GM12865 (cell line): ENCODE measurements at places on chromosomes 6 and 20.

GRCh38 chr6:52900536-52900935 lies 9.0 kb downstream of the GSTA3 start:
- no peak for DNase-seq

GRCh38 chr6:123668063-123668462 lies 31.3 kb upstream of the TRDN start:
- no peak for DNase-seq

DNA sequence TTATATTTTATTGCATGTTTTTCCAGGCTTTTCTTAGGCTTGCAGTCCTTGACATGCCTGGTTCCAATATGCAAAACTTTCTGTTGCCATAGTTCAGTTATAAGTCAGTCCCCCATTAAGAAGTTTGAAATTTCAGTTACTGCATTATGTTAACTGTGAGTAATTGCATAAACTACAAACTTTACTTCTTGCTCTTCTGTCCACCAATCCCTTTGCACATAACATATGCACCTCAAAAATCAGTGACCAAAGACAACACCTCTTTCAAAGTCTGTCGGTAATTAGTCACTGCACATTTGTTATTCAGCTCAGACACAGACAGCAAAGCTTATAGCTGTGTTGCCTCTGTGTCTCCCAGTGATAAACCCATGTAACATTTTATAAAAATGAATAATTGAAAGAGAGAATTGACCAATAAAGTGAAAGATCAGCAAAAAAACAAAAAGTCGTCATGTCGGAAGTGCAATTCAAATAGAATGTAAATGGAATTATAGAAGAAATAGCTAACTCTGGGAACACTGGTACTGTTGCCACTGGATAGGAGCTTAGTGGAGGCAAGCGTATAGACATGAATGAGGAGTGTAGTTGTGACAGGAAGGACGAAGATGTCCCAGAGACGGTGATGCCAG lies 50.3 kb upstream of the BTBD3 start:
- no peak for DNase-seq

DNA sequence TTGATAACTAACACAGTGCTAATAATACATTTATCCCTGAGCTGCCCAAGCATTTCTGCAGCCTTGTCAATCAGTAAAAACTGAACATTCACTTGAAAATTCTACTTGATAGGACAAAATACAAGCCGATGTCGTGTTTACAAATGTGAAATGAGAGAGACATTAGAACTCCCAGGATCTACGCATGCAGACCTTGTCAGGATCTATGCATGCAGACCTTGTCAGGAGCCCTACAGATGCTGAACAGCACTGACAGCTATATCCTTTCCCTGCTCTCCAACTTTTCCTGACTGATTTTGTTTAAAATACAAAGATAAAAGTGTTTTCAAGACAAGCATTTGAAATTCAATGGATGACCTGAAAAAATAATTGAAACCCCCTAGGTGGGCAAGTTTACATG lies 28.9 kb downstream of the INSM1 start:
- DNase-seq: no peak

DNA sequence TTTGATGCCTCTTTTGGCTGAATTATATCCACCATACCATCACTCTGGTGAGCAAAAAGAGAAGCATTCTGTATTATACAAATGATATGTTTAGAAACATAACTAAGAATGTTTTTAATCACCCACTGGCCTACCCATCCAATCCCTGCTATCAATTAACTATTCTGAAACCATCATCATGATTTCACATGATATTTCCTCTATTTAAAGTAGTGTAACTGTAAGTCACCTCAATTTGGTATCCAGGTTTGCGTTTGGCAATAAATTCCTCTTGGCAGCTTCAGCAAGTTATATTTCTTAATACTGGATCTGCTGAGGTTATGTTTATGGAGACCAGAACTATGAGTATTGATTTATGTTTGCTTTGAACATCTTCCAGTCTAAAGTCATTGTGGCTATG lies 332.1 kb downstream of the UTRN start:
- no peak for DNase-seq

DNA sequence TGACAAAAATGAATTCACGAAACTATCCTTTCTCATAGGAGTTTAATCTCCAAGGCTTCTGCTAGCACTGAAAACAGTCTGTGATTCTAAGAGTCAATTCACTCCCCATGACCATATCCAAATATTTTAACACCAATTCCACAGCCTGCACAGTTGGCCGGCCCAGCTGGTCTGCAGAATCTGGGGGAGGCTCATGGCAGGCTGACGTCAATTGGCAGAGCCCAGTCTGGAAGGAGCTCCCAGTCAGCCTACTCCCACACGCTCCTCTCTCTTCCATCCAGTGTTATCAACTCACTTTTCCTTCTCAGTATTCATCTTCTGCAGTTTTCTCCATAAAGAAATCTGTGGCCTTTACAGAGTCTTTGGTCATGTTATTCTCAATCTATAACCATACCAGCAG lies 111.0 kb downstream of the TBXT start:
- DNase-seq: no peak

DNA sequence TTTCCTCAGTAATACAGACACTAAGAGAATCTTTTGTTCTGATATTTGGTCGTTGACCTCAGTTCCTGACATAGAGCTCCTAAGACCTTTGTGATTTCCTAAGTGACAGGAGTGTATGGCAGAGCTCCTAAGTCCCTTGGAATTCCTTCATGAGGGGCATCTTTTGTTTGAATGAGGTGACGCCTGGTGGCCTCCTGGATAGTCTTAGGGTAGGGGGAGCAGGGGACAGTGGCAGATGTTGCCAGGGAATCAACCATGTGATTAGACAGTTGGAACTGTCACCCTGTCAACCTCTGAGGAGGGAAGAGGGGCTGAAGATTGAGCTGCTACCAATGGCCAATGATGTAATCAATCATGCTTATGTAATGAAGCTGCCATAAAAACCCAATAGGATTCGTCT lies 67.0 kb downstream of the DST start:
- no peak for DNase-seq

DNA sequence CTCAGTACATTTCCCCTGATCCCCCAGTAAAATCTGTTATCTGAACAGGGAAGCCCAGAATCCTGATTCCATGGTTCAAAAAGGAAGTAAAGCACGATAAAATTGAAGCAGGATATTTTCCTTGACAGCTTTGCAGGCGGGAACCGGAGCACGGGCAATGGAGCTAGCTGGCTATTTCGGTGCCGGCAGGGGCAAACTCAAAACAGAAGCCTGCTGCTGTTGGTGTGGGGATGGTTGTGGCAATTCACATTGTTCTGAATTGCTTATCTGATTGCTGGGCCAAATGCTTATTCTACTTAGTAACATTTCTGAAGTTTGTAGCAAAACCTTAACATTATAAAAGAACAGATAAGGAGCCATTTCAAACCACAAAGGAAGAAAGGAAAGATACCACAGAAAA lies 172.4 kb downstream of the MMS22L start:
- no peak for DNase-seq

DNA sequence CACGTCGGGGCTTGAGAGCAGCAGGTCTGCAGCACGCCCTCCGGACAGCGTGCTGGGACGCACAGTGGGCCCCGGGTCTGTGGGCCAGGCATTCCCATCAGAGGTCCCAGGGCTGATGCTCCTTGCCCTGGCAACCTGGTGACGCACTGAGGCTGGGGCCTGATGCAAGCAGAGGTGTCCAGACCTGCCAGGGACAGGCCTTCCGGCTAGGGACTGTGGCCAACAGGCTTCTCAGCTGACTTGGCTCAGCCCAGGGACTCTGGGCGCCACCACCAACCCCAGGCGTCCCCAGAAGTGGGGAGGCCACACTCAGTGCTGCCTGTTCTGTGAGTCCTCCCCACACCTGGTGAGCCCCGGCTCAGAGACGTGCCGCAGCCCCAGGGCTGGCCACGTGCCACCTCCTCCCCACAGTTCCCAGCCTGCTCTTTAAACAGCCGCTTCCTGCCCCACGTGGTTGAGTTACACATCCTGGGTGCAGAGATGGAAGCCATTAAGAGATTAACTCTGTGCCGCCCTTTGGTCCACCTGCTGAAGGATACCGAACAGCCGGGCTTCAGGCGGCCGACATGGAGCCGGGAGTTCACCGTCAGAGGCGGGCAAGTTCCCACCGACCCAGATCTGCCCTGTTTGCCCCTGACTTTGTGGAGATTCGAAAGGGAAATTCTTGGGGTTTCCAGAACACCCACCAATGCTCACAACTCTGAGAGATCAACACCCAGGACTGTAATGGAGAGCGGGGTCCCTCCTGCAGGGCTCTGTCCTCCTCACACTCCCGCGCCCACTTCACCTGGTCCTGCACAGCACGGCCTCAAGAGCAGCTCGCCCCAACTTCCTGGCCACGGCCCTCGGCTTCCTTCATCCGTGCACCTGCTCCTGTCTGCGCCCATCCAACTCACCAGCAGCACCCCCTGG lies 37.6 kb upstream of the ZBP1 start:
- no peak for DNase-seq

DNA sequence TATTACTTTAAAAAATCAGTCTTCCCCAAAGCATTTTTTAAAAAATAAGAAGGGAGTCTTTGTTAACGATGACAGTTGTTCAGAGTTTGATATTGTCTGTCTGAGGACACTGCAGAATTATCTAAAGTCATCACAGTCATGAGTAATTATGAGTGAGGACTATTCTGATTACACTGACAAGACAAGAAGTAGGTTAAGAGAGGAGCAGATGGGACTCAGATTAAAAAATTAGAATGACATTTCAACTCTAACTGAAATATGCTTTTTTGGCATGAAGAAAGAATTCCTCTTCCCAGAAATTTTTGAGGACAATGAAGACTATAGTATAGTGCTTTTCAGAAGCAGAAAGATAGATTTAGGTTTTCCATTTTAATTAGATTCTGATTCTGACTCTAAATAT lies 456.5 kb downstream of the EPHA7 start:
- no peak for DNase-seq

GRCh38 chr20:60732322-60732721 lies 519.7 kb upstream of the CDH4 start:
- no peak for DNase-seq

- peak; percentile 6 for DNase-seq
Observed at GRCh38 chr6:137542713-137543112, 48.5 kb upstream of the OLIG3 start.

DNA sequence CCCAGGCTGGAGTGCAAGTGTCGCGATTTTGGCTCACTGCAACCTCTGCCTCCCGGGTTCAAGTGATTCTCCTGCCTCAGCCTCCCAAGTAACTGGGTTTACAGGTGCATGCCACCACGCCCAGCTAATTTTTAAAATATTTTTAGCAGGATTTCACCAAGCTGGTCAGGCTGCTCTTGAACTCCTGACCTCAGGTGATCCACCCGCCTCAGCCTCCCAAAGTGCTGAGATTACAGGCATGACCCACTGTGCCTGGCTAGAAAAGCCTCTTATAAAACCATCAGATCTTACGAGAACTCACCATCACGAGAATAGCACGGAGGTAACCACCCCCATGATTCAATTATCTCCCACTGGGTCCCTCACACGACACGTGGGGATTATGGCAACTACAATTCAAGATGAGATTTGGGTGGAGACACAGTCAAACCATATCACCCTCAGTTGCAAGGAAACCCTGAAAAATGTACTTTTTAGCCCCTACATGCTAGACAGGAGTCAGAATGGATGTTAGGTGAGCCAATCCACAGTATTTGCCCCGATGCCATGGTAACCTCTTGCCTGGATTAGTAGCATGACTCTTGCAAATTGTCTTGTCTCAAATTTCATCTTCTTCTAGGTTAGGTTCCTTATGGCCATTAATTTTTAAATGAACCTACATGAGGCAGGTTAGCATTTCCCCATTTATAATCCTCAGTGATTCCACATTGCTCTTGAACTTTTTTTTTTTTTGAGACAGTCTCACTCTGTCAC lies 17.1 kb upstream of the SASH1 start:
- DNase-seq: no peak

GRCh38 chr20:23456409-23456808 lies 3.7 kb upstream of the CST11 start:
- no peak for DNase-seq

- no peak for DNase-seq
Observed at GRCh38 chr6:164148788-164149187, 734.3 kb downstream of the QKI start.

DNA sequence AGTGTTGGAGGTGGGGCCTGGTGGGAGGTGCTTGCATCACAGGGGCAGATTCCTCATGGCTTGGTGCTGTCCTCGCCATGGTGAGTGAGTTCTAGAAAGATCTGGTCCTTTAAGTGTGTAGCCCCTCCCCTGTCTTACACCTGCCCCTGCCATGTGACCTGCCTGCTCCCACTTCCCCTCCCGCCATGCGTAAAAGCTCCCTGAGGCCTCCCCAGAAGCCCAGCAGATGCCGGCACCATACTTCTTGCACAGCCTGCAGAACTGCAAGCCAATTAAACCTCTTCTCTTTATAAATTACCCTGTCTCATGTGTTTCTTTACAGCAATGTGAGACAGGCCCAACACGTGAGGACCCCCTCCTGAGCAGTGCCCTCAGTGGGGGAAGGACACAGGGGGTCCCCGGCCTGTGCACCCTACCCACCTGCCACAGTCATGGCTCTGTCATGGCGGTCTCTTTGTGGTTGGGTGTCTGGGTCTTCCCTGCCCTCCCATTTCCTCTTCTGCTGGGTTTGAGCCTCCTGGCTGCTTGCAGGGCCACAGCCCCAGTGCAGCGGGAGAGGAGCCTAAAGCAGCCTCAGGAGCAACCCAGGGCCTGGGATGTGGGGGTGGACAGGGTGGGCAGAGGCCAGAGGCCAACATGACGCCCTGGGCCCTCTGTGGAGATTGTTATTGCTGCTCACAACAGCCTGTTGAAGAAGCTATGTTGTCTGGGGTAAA lies 87.2 kb upstream of the QKI start:
- DNase-seq: no peak

GRCh38 chr6:69422475-69422874 lies 374.3 kb downstream of the LMBRD1 start:
- DNase-seq: no peak

- no peak for DNase-seq
Observed at GRCh38 chr20:63206878-63207277, 9.1 kb downstream of the YTHDF1 start.

DNA sequence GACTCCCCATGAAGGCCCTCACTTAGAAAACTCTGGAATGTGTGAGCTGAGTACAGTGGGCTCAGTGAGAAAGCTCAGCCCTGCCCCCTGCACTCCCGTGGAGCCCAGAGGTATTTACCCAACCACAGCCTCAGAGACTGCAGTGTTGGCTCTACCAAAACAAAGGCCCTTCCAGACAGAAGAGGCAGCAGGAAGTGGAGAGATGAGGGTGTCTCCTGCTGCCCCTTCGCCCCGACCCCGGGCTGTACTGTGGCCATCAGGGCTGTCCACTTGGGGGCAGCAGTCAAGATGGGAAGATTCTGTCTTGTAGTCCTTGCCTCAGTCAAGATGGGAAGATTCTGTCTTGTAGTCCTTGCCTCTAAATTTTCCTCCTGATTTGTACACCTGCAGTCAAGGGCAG lies 341.3 kb downstream of the TAF4 start:
- DNase-seq: no peak

DNA sequence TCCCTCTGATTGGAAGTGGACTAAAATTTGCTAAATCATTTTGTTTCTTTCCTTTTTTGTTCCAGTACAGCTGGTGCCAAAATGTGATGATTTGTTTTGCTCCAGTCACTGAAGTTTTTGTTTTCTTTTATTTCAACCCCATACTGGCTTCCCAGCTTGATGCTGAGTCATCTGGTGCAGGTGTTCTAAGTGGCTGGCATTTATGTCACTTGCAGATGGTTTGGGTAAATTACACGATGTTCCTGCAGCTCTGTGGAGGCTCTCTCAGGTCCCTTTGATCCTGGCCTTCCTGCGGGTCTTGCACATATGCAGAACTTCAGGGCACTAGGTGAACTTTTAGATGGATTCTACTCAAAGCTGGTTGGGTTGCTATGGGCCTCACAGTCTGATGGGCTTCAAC lies 577.7 kb downstream of the HAO1 start:
- DNase-seq: no peak

GRCh38 chr20:57630061-57630460 lies 9.8 kb upstream of the ZBP1 start:
- DNase-seq: no peak
